ENCODE measurements at places on chromosomes 3 and 15. TPM values are rescaled to one million over a fixed set of nuclear protein-coding genes. Genes with fewer than 3 reads are reported as not detected.

CADPS gene
- polyA plus RNA-seq, result 0.33 TPM

ITIH4 gene
- polyA plus RNA-seq, result 4.5 TPM

TLE3 gene
- polyA plus RNA-seq, result 77.3 TPM

PAK2 gene
- 40.6 TPM for polyA plus RNA-seq

All from lung (tissue), 17 donors.